ENCODE measurements at places on chromosomes 2 and 18. TPM values are rescaled to one million over a fixed set of nuclear protein-coding genes. Genes with fewer than 3 reads are reported as not detected.

DNA sequence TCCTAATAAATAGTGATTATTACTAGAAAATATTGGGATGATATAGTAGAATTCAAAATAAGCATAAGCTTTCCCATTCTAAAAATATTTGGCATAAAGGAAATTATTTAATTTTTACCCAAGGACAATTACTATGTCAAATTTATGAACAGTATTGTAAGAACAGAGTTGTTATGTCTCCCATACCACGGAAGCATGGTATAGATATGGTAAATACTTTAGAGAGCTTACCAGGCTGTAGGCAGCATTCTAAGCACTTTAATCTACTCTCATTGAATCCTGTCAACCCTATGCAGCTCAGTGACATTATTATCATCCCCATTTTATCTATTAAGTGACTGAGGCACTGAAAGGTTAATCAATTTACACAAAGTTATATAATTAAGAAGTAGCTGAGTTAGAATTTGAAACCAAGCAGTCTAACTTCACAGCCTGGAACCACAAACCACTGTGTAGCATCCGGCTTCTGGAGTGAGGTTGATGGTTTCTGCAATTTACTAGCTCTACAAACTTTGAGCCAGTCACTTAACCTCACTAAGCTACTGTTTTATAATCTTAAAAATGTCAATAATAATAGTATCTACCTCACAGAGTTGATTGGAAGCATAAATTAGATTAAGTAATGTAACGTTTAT lies 323.7 kb downstream of the ARHGAP15 start:
- DNase-seq: peak; percentile 89

- DNase-seq: no peak
These were observed 68.2 kb upstream of the NOSTRIN start for GRCh38 chr2:168734199-168734760.

Gene CFC1
- not detected for total RNA-seq

DNA sequence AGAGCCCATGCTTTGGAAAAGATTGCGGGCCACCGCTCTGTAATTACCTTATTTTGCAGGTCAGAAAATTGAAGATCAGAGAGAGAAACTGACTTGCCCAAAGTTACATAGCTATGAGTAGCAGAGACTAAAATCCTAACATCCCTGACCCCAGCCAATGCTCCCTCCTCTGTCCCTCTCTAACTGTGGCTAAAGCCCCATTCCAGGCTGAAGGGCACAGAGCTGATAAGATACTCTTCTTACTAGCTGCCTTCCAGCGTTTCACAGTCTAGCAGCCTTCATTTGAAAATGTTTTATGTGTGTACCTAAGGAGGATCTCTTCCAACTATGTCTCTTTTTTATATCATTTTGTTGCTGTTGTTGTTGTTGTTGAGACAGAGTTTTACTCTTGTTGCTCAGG lies 81.4 kb upstream of the LRATD1 start:
- no peak for DNase-seq

Gene SCG2
- not detected for total RNA-seq

Gene HMSD
- 1.6 TPM for total RNA-seq

GRCh38 chr2:145325485-145325884 lies 805.6 kb upstream of the ZEB2 start:
- no peak for DNase-seq

DNA sequence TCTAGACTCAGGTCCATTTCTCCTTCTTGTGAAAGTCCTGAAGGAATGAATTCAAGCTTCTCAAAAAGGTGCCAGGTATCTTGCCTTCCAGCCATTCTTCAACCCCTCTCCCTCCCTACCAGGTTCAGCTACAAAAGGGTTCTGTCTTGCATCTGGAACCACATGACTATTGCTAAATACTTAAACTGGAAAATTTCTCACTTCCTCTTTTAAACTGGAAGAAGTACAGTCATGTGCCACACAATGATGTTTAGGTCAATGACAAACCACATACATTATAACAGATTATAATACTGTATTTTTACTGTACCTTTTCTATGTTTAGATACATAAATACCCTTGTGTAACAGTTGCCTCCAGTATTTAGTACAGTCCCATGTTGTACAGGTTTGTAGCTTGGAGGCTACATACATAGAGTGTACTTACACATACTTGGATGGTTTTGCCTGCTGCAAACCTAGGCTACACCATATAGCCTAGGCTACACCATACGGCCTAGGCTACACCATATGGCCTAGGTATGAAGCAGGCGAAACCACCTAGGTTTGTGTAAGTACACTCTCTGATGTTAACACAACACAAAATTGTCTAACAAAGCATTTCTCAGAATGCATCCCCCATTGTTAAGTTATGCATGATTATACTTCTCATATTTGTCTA lies 142.0 kb upstream of the DNMT3A start:
- DNase-seq: no peak
